ENCODE measurements at places on chromosomes 4 and X.

DNA sequence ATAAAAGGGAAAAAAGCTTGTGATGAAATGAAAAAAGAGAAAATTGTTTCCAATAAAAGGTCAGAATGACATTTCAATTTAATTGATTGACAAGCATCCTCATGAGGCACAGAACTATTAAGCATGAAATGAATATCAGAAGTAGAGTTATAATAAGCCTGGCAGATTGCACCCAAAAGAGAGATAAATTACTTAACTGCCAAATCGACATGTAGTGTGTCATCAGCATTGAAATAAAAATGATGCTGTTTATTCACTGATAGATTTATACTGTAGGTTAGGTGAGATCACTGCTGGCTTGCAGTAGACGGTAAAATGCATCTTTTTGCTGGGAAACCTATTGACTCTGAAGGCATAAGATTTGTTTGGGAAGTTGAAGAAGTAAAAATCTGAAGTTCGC lies 507.2 kb downstream of the FSTL5 start:
- DNase-seq = no peak

DNA sequence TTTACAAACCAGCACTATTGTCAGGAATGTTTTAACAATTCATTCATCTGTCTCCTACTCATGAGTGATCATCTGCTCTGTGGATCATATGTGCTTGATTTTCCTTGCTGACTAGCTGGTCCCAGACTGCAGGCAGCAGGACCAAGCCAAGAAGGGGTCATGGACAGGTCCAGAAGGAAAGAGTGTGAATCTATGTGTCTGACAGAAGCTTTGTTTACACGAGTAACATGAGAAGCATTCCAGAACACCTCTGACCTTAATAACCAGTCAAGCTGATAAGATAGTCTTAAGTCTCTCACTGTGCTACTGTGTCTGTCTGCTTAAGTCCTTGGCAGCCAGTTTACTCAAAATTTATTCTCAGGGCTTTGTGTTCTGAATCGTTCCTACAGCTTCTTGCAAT lies 39.0 kb downstream of the GUCY1A1 start:
- DNase-seq = no peak

GRCh38 chr4:21655031-21655430 lies 293.5 kb downstream of the KCNIP4 start:
- no peak for DNase-seq

GRCh38 chrX:12434493-12434892 lies 296.2 kb downstream of the FRMPD4 start:
- no peak for DNase-seq

DNA sequence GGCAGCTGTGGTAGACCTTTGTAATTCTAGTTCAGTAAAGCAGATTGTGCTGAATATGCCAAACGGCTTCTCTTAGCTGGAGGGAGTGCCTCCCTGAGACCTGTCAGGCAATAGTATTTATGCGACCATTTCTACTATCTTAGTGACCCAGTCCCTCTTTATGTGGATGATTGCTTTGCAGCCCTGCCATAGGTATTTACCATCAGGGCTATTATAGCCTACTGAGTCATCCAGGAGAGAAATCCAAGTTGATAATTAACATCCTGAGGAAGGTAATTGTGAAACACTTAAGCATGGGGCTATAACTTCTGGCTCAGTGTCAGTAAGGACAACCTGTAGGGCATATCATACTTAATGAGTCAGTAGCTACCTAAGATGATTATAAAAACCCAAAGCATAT lies 103.9 kb upstream of the MAOA start:
- DNase-seq = no peak

- DNase-seq = no peak
Observed at GRCh38 chr4:40190019-40190418, 6.8 kb upstream of the RHOH start.

- DNase-seq = no peak
Observed at GRCh38 chr4:104488151-104488550, 6.5 kb downstream of the CXXC4 start.

- DNase-seq = peak; percentile 27
Observed at GRCh38 chrX:46642145-46642544, 68.6 kb downstream of the CHST7 start.

GRCh38 chr4:164203476-164203875 lies 550.5 kb upstream of the SMIM31 start:
- no peak for DNase-seq

GRCh38 chr4:158327525-158327924 lies 117.2 kb downstream of the TMEM144 start:
- peak; percentile 4 for DNase-seq

GRCh38 chr4:147808447-147808846 lies 76.6 kb downstream of the ARHGAP10 start:
- DNase-seq = no peak

GRCh38 chr4:122224348-122224747 lies 72.2 kb downstream of the BLTP1 start:
- peak; percentile 11 for DNase-seq

GRCh38 chrX:116379854-116380253 lies 56.6 kb upstream of the SLC6A14 start:
- no peak for DNase-seq

GRCh38 chr4:74217365-74217764 lies 59.4 kb downstream of the MTHFD2L start:
- no peak for DNase-seq

DNA sequence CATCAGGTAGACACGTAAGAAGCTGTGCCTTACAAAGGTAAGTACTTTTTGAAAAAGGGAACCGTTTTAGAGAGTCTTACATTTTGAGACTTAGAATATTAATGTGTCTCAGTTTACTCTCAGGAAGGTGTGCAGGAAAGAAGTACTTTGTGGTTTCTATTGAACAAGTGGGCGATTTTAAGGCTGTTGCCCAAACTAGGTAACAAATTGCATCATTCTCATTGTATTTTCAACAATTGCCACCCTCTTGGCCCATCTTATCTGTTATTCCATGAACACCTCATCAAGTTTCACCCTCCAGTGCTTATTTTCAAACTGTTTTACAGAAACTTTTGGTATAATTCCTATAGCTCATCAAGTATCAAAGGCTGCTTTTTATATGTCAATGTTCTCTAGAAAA lies 158.3 kb downstream of the SLC4A4 start:
- DNase-seq = no peak

- DNase-seq = no peak
Observed at GRCh38 chr4:6308899-6309643, 39.4 kb downstream of the WFS1 start.

- DNase-seq = no peak
Observed at GRCh38 chr4:26713563-26714151, 129.8 kb downstream of the TBC1D19 start.

GRCh38 chr4:92455951-92456350 lies 152.2 kb downstream of the GRID2 start:
- DNase-seq = no peak

GRCh38 chr4:184706453-184706852 lies 27.4 kb downstream of the CENPU start:
- DNase-seq = no peak

- no peak for DNase-seq
Observed at GRCh38 chr4:149135062-149135461, 680.6 kb downstream of the IQCM start.

GRCh38 chr4:25299476-25300203 lies 12.9 kb upstream of the ZCCHC4 start:
- no peak for DNase-seq

DNA sequence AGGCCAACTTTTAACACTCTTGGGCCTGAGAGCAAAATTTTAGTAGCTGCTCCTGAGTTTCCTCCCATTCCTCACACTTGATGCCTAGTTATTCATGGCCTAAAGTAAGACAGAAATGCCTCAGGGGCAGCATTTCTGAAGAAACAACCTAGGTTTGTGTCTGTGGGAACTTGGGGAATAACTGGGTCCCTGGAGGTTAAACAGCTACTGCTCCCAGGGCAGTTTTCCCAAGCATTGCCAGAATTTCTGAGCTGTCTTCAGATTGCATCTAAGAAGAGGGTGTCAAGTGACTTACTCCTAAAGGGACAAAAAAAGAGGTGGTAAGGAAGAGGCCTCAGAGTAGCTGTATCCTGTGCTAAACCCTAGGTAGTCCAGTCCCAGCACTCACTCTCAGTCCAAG lies 130.8 kb upstream of the ACSL4 start:
- no peak for DNase-seq

- DNase-seq = no peak
Observed at GRCh38 chrX:69305333-69306062, 140.2 kb upstream of the PJA1 start.

GRCh38 chr4:88244816-88245579 lies 39.4 kb downstream of the PPM1K start:
- DNase-seq = no peak

- DNase-seq = no peak
Observed at GRCh38 chr4:35565640-35566039, 678.7 kb downstream of the ARAP2 start.

DNA sequence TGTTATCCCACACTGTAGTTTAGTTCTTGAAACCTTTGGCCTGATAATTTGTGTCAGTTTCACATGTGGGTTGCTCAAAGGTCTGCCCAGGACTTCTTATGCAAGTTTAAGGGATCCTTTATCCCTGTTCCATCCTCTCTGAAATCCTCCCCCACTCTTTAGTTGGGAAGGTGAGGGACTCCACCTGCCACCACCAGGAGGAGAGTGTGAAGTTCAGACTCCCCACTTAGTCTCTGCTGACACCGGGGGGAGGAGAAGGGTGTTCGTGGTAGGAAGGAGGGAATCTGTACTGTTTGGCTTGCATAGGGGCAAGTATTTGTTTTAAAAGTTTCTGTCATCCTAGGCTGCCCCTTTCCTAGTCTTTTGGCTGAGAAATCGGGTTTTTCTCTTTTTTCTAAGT lies 211.8 kb downstream of the PPP4R3C start:
- no peak for DNase-seq

GRCh38 chr4:114383721-114384120 lies 214.9 kb upstream of the UGT8 start:
- no peak for DNase-seq

GRCh38 chrX:43087830-43088229 lies 309.9 kb upstream of the PPP1R2C start:
- no peak for DNase-seq

DNA sequence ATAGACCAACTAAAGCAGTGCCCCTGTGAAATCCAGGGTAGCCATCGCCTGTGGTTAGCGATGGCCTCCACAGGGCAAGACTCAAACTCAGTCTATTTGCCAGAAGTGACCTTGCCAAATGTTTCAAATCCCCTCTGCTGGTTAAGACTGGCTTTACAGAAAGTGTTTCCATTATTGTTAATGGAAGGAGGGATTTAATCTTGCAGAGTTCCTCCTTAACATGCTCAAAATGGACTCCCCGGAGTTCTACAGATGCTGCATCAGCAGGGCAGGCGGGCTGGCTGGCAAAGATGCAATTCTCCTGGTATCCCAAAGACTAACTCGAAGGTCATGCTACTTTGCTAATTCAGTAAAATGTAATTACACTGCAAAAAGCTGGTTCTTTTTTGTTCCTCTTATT lies 313.0 kb upstream of the SLC7A11 start:
- no peak for DNase-seq

DNA sequence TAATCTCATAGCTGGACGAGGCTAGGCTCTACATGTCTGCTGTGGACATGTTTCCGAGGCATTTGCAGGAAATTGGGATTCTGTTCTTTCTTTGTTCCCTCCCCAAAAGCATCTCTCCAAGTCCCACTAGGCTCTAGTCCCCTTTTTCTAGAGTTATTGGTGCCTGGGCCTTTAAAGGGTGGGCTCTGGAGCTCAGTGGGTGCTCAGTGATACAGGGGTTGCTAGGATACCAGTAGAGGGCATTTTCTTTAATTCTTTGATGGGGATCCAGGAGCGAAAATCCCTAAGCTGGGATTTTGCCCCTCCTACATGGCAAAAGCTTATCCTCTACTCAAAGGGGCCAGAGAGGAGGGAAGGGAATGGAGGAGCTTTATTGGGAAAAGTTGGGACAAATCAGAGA lies 34.2 kb downstream of the ARHGEF9 start:
- no peak for DNase-seq

Measured in hematopoietic multipotent progenitor cell treated with erythropoietin and hydrocortisone succinate and interleukin-3 and kit ligand, for 8 days (in vitro differentiated cells).